ENCODE measurements at places on chromosomes 4 and X.

GRCh38 chr4:19478791-19479190 is 772.9 kb upstream of the SLIT2 start:
- DNase-seq, result no peak

- DNase-seq, result no peak
These were observed 639.6 kb downstream of the CCSER1 start for GRCh38 chr4:90766837-90767236.

GRCh38 chrX:120797188-120797851 is 78.3 kb downstream of the CT47B1 start:
- DNase-seq, result no peak

- DNase-seq, result no peak
These were observed 18.4 kb downstream of the CPEB2 start for GRCh38 chr4:15020502-15021286.

GRCh38 chr4:39637586-39638353 is 895 bp downstream of the SMIM14 start:
- DNase-seq, result peak; percentile 9

DNA sequence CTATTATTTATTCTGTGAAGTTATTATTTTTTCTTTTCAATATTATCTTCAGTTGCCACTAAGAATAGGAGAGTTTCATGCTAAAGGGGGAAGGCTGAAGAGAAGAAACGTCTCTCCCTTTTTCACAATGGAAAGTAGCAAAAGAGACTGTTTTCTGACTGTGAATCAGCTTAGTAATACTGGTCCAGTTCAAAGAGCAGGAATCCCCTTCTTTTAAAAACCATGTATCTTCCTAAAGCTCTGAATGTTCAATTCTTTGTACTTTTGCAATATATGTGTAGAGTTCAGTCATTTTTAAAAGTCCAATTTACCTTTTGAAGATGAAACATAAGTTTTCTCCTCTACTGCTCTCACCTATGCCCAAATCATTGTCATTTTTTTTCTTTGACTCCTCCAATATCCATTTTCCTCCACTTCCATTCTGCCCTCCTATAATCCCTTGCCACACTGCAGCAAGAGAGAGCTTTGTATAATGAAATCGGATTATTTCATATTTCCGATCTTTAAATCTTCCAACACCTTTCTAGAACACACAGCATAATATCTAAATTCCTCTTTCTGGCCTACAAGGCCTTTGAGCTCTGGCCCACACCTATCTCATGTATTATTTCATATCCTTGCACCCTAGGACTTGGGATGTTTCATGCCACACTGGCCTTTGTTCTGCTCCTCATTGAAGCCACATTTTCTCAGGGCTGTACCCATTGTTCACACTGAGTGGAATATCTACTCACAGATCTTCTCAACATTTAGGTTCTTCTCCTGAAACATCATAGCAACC is 195.3 kb downstream of the CAMK2D start:
- no peak for DNase-seq

GRCh38 chr4:868421-868820 is 42.5 kb upstream of the CPLX1 start:
- DNase-seq, result no peak

- no peak for DNase-seq
These were observed 207.6 kb upstream of the SLITRK2 start for GRCh38 chrX:145609951-145610511.

Measured in stimulated activated CD4-positive, alpha-beta T cell treated with anti-CD3 and anti-CD28 coated beads, Interleukin-4, amount 100 ng/mL, for 4 hours (primary cell).